ENCODE measurements at places on chromosomes 6 and 20.

- peak; percentile 64 for DNase-seq
Observed at GRCh38 chr6:4973982-4974745, 29.7 kb downstream of the RPP40 start.

GRCh38 chr6:35663447-35664235 lies 25.1 kb downstream of the FKBP5 start:
- DNase-seq, result no peak

- no peak for DNase-seq
Observed at GRCh38 chr20:36096435-36096834, 58.1 kb upstream of the EPB41L1 start.

DNA sequence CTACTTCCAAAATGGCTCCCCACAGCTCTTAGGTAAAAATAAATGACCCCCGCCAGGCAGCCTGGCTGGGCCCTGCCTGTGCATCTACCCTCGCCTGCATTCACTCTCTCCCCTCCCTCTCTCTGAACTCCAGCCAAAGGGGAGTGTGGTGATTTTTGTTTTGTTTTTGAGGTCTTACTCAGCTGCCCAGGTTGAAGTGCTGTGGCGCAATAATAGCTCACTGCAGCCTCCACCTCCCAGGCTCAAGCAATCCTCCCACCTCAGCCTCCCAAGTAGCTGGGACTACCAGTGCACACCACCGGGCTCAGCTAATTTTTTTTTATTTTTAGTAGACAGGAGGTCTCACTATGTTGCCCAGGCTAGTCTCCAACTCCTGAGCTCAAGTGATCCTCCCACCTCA lies 15.8 kb downstream of the NFATC2 start:
- no peak for DNase-seq

- DNase-seq, result no peak
Observed at GRCh38 chr20:19301843-19302242, 89.4 kb downstream of the SLC24A3 start.

- no peak for DNase-seq
Observed at GRCh38 chr20:50488236-50488806, 21.9 kb upstream of the PTPN1 start.

GRCh38 chr6:169251371-169251802 lies 2.3 kb downstream of the THBS2 start:
- DNase-seq, result no peak

DNA sequence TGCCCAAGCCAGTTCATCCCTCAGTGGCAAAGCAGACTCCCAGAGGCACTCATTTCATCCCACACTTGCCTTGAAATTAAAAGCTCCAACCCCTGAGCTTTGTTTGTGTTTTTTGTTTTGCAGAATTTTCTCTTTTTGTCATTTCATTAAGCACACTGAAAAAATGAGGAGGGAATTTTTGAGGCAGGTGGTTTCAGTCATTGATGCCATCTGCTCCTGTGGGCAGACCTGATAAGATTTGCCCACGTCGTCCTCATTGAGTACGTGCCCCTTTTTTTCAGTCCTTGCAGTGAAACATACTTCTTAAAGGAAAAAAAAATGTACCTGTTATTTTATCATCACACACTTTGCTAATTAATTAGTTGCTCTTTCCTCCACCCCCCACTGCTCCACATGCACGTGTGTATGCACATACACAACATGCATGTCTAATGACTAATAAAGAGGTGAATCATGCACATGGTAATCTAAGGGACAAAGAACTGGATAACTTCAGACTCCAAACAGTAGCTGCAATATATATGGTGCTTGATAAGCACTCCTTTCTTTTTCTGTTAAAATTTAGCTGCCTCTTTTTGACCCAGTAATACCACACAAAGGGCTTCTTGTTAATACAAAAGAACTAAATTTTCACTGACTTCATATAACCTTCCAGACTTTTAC lies 102.1 kb upstream of the TMEM181 start:
- no peak for DNase-seq

- no peak for DNase-seq
Observed at GRCh38 chr6:64874776-64875175, 832.2 kb downstream of the EYS start.

DNA sequence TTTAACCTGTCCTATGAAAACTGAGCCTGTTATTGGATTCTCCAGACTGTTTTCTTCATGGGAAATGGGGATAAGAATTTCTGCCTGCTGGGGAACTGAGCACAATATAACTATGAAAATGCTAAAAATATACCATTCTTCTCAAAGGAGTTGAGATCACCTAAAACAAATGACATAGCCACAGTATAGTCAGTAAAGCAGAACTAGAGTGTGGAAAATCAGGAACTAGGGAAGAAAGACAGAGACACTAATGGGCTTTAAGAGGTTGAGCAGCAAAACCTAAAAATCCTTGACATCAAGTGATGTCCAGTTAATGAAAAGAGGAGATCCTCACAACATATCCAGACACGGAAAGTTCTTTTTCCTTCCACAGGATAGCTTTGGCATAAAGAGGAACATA lies 215.7 kb upstream of the CST7 start:
- DNase-seq, result no peak
